ENCODE measurements at places on chromosomes 1 and 21. TPM values are rescaled to one million over a fixed set of nuclear protein-coding genes. Genes with fewer than 3 reads are reported as not detected.

Gene KANK4
- 0.52 TPM for total RNA-seq

Gene RGS4
- 0.31 TPM for total RNA-seq

Gene AKNAD1
- total RNA-seq: 1.2 TPM

Gene FBLIM1
- 31.1 TPM for total RNA-seq

Gene SH3BGRL3
- 121 TPM for total RNA-seq

Gene C2CD4D
- total RNA-seq: not detected

Gene FOXO6
- 0.49 TPM for total RNA-seq

Gene SUMO3
- total RNA-seq: 47.7 TPM

Gene GBP7
- not detected for total RNA-seq

Gene KRTAP11-1
- total RNA-seq: not detected

Gene C1orf94
- not detected for total RNA-seq

Gene DDAH1
- total RNA-seq: 8.0 TPM

Gene C1QC
- total RNA-seq: not detected
